AG10803 (cell line): ENCODE measurements at places on chromosomes 11 and 22.

GRCh38 chr11:19323502-19323901 is 82.8 kb upstream of the E2F8 start:
- DNase-seq: no peak

GRCh38 chr22:46491946-46492345 is 45.5 kb downstream of the CELSR1 start:
- peak; percentile 34 for DNase-seq

- peak; percentile 92 for DNase-seq
These were observed at the start of gene FTH1 for GRCh38 chr11:61967116-61967923. Gene FTH1 (minus strand): TSS chr11:61967634. CDS start chr11:61967425, 209 bp downstream.

GRCh38 chr22:29755889-29756288 is 10.9 kb downstream of the ZMAT5 start:
- DNase-seq: no peak

GRCh38 chr11:65962141-65962564 is 619 bp downstream of the SART1 start:
- DNase-seq: no peak

DNA sequence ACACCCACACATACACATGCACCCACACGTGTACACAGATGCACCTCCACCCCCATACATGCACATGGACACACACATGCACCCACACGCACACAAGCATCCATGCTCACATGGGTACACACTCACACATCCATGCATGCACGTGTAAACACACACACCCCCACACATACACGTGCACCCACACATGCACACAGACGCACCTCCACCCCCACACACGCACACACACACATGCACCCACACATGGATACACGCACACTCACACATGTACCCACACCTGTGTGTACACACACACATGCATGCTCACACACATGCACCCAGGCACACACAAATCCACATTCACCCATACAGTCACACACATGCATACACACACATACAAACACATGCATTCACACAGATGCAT is 24.5 kb downstream of the CDPF1 start:
- no peak for DNase-seq

DNA sequence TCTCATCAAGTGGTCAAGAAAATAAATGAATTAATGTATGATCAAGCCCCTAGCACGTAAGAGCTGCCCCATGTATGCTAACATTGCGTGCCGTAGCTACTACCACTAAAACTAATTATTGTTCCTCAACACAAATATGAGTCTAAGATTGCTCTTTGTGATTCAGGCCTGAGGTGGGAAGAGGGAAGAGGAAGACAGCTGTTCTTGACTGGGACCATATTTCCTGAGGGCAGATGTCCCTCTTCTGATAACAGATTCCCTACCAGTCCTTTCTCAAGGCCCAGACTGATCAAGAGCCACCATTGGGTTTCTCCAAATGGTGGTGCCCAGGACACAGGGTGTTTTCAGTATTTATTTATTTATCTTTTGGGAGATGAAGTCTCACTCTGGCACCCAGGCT is 87.2 kb upstream of the CADM1 start:
- DNase-seq: no peak

DNA sequence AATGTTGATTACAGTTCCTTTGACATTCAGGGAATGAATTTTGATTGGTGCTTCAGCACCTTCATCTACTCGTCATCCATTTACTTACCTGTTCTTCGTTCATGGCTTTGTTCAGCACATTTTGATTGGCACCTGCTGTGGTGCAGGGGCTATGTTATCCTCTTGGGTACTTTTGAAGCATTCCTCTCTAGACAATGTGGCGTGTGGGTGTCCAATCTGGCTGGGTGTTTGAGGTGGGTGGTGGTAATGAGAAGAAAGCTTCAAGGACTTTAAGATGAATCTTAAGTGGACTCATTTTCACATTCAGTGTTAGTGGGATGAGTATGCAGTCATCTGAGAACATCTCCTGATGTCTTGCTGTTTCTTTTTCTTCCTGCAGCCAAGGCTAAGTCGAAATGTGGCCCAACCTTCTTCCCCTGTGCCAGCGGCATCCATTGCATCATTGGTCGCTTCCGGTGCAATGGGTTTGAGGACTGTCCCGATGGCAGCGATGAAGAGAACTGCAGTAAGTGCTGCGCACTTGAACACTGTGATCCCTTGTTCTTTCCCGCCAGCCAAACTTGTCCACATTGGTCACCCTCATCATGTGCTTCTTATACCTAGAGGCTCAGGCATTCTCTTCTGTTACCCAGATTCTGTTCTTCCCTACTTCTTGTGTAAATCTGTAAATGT is 137.5 kb downstream of the LDLRAD3 start:
- DNase-seq: no peak

DNA sequence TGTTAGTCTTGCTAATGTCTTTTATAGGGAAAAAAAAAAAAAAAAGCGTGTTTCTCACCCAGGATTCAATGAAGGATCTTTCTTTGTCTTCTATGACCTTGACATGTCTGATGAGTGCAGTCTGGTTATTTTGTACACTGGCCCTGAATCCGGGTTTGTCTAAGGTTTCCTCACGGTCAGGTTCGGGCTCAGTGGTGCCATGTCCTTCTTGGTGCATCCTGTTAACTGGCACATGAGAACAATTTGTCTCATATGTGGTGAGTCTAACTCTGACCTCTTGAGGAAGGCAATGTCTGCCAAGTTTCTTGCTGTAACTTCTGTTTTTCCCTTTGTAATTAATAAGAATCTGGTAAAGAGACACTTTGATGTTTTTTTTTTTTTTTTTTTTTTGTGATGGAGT is 12.5 kb downstream of the F2 start:
- DNase-seq: no peak

DNA sequence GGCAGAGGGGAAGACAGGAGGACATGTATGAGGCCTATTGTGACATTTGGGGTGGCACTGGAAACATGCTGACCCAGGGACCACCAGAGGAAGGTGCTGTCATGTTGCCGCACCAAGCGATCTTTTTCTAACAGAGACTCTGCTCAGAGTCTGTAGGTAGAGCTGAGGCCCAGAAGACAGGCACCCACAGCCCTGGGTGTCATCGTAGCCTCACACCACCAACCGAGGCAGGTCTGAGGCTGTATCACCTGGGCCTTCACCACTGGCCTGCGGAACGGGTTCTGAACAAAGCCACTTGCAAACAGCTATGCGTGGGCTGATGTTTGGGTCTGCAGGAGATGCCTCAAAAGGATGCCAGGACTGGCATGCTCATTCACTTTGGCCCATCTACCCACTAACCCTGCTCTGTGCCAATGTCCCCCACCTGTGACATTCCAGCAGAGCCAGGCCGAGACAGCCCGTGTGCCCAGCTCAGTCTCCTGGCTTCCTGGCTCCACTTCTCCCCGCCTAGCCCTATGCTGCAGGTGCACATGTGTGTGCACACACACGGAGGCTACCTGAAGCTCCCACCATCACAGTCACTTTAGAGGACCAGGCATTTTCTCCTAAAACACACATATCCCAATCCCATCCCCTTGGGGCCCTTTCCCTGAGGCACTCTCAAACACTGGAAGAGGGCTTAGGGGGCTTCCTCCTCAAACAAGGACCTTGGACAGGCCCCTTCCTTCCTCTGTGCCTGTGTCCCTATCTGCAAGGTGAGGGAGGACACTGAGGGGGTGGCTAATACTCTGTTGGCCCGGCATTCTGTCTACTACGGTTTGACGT is 3.6 kb downstream of the TRIM29 start:
- no peak for DNase-seq

DNA sequence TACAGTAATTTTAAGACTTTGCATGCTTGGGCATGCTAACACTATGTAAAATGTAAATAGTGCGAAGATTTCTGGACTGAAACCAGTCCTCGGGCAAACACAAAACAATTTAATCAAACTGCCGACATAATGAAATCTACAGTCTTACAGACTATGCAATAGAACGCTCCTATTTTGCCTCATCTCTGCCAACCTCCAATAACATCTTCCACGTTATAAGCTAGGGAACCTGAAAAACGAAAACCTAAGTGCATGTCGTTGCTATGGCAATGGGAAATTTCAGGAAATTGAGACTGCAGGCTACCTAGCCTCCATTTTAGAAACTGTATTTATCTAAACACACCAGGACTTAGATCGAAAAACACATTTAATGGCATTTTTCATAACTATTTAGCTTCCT is 1.1 kb downstream of the CSTF3 start:
- peak; percentile 37 for DNase-seq

- DNase-seq: no peak
These were observed 55.7 kb downstream of the PANX1 start for GRCh38 chr11:94184362-94184761.

DNA sequence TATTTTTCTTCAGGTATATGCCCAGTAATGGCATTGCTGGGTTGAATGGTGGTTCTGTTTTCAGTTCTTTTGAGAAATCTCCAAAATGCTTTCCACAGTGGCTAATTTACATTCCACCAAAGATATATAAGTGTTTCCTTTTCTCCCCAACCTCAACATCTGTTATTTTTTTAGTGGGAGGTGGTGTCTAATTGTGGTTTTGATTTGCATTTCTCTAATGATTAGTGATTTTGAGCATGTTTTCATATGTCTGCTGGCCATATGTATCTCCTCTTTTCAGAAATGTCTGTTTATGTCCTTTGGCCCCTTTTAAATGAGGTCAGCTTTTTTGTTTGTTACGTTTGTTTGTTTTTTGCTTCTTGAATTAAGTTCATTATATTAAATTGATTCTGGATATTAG is 760.2 kb downstream of the KCNA4 start:
- DNase-seq: peak; percentile 55

GRCh38 chr11:19087658-19088057 is 27.1 kb upstream of the MRGPRX2 start:
- DNase-seq: peak; percentile 78

GRCh38 chr22:20965104-20965887 is 1.8 kb upstream of the AIFM3 start:
- DNase-seq: no peak

- no peak for DNase-seq
These were observed 1338.8 kb downstream of the BRD1 start for GRCh38 chr22:48488611-48489511.

- DNase-seq: no peak
These were observed 81.7 kb downstream of the BARX2 start for GRCh38 chr11:129457321-129457720.

- DNase-seq: no peak
These were observed 3.4 kb downstream of the OVOL1 start for GRCh38 chr11:65790104-65790901.

- no peak for DNase-seq
These were observed 393 bp downstream of the CYB561A3 start for GRCh38 chr11:61361237-61361740.

- DNase-seq: no peak
These were observed 40.5 kb upstream of the RIC3 start for GRCh38 chr11:8209208-8209807.

DNA sequence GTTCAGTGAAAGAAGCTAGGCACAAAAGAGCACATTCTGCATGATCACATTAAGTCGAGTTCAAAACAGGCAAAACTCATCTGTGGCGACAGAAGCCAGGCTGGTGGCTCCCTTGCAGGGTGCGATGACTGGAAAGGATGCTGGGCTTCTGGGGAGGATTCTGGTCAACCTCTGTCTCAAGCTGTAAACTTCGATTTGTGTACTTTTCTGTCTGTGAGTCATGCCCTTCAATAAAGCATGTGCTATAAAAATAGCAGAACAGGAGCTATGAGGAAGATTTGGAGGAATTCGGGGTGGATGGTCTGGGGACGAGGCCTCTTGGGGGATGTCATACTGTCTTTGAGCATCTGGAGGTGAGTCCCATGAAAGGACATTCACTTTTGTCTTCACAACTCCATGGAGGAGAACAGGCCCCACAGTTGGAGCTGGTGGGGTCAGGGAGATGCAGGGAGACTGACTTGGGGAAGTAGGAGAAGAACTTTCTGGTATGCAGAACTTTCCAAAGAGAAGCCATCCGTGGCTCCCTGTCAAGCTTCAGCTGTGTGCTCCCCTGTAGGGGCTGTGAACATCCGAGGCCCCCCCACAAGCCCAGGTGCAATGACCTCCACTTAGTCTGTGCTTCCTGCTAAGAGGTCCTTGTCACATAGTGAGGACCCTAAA is 77.8 kb upstream of the LINC01488 start:
- DNase-seq: peak; percentile 44

GRCh38 chr11:2769409-2770095 is 69.8 kb upstream of the KCNQ1OT1 start:
- DNase-seq: no peak

DNA sequence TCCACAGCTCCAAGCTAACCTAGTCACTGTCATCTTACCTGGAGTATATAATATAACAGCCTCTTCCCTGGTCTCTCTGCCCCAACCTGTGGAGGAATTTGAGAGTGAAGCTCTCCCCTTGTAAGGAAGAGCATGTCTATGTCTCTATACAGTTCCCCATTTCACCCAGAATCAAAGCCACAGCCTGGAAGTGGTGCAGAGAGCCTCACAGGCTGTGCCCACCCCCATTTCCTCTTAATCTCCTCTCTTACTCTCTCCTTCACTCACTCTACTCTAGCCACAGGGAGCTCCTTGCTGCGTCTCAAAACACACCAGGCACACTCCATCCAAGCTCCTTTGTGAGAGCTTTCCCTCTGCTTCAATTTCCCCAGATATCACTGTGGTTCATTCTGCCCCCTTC is 302.5 kb upstream of the ISX start:
- DNase-seq: no peak

DNA sequence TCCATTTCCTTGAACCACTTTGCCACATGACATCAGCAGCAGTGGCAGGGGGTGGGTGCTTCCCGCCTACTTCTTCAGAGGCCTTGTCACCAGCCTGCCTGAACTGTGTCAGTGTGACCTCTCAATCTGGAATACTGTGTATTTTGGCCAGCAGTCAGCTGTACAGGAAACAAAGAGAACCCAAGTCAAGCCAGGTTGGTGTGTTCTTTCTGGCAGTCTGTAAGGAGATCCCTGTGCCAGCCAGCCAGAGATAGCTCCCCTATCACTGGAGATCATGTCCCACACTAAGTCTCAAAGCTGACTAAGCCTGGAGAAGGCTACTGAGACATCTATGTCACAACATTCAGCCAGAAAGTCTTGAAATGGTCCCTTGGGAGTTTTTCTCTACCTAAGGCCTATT is 142.1 kb downstream of the TRPC6 start:
- DNase-seq: no peak

DNA sequence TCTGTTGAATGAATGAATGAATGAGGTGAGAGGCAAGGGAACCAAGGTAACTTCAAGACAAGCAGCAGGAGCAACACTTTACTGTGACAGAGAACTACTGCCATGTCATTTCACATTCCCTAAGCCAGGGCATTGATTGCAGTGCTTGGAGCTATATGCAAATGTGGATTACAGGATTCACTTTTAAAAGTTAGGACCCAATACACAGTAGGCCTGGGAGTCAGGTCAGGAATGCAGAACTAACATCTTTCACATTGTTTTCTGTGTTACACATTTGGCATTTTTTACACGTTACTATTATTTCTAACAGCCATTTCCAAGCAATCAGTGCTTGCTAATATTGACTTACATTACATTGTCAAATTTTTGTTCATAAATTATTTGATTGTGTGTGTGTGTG is 26.2 kb upstream of the ME3 start:
- peak; percentile 75 for DNase-seq

GRCh38 chr11:35810045-35810645 is 133.7 kb upstream of the LDLRAD3 start:
- DNase-seq: peak; percentile 40

GRCh38 chr11:77030834-77031414 is 3.3 kb upstream of the B3GNT6 start:
- DNase-seq: no peak

- DNase-seq: no peak
These were observed 8.0 kb downstream of the SYT12 start for GRCh38 chr11:67030976-67031375.
